ENCODE measurements at places on chromosomes 3 and 15.
A peak's percentile ranks its signal among the peaks of the same experiment; 100 is the strongest.

DNA sequence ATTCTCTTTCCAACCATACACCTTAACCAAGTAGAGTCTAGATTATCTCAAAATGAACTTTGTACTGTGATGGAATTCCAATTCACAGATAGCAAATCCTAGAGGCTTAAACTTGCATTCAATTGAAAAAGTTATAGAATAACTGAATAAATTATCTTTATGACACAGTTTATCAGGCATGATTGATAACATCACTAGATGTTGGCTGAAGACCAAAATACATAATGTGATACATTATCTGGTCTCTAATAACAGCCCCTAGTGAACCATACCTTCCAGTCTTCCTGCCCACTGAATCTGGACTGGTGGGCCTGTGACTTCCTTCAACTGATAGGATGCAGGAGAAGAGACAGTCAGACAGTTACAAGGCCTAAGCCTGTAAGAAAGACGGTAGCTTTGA is 165.2 kb upstream of the CMC1 start:
- no peak for DNase-seq

- DNase-seq = peak; percentile 32
These were observed 577.5 kb downstream of the DIPK2A start for GRCh38 chr3:144549166-144549565.

DNA sequence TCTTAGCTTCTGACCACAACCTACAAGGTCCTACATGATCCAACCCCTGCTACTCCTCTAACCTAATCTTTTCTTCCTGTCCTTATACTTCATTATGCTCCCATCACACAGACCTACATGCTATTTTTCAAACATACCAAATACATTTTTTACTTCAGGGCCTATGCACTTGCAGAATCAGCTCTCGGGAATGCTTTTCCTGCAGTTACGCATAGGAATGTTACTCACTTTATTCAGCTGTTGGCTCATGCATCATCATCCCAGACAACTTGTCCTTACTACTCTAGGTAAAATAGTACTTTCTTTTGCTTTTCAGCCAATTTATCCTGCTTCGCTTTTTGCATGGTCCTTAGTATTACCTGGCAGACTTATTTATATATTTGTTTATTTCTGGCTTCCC is 105.6 kb downstream of the OXSM start:
- peak; percentile 56 for DNase-seq

GRCh38 chr3:123773681-123774431 is 110.3 kb downstream of the MYLK start:
- DNase-seq = peak; percentile 52

GRCh38 chr3:78647726-78648125 is 1120.1 kb downstream of the ROBO1 start:
- DNase-seq = no peak

Data from HT1080 (cell line).